ENCODE measurements at places on chromosomes 2 and 18.

DNA sequence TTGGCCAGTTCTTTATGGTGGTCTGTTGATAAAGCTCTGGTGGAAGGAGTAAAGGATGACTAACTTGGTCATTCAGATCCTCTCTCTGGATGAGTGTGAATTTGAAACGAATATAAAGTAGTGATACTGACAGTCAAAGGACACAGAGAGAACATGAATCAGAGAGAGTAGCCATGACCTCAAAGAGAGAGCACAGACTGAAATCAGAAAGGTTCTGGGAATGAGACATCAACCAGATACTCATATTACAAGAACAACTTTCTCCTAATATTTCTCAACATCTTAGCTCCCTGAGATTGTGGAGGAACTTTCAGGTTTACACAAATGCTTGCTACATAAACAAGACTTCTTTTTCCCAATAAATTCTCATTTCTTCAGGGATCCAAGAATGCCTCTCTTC is 849.1 kb upstream of the CHAC2 start:
- DNase-seq, result no peak

DNA sequence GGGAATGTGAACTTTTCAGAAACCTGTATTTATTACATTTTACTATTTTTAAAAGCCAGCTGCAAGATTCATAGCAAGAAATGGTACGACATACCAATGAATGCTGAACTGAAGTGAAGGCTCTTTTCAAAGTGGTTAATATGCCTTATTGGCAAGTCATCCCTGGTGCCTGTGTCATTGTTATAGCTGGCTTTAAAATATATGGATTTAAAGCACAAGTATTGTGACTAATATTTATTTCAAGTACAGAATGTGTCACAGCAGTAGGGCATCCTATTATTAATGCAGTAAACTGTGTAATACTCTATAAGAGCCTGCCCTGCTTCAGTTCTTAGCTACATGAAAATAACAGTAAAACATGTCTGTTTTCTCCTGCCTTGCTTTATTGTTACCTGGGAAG is 10.8 kb downstream of the TSHZ1 start:
- DNase-seq, result no peak

DNA sequence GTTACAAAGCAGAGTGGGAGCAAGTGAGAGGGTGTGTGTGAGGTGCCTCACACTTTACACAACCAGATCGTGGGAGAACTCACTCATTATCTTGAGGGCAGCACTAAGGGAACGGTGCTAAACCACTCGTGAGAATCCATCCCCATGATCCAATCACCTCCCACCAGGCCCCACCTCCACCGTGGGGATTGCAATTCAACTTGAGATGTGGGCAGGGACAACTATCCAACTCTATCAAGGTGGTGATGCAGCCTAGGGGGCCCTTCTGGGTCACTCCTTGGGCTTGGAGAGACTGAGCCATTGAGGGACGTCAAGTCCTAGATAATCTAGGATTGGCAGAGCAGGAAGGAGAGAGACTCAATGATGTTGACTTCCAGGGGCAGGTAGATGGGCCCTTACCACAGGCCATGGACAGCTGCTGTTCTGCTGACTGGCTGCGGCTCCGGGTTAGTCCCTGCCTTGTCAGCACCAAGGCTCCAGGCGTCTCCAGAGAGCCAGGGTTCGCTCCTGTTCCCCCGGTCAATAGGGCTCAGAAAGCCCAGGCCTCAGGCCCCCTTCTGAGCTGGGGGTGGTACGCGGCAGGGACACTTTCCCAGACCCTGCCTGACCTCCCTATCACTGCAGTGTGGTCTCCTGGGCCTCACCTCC is 193.2 kb upstream of the HS6ST1 start:
- peak; percentile 51 for DNase-seq

DNA sequence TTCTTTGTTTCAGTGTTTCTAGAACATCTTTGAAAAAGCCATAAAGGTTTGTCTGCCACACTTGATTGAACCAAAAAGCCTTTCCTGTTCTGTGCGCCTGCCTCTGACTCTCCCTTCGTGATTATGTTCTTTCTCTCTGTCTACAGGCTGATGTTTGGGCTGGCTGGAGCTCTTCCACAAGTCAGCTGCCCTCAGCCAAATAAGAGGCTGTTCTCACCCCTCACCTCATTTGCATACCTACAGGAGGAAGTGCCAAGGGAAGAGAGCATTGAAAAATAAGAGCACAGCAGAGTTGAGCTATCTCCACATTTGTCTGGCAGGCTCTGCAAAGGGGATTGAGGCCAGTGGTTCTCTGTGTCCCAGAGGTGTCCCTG is 15.8 kb downstream of the INPP5D start:
- no peak for DNase-seq

- DNase-seq, result no peak
Observed at GRCh38 chr2:64913357-64913869, 75.8 kb upstream of the SLC1A4 start.

DNA sequence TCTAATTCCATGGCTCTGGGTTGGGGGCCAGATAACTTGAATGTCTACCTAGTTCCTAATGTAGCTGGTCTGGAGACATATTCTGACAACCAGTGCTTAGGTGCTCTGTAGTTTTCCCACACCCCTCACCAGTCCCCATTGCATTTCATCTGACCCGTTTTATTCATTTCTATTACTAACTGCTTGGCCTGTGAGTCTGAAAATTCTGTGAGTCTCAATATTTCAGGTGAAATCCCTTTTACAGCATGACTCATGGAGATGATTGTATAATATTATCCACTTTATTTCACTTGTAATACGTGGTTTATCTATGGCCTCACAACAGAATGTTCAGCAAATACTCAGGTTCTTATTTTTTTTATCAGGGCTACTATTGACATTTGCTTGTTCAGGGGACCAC is 103.7 kb upstream of the UGP2 start:
- no peak for DNase-seq

- no peak for DNase-seq
Observed at GRCh38 chr2:138716183-138716582, 64.0 kb downstream of the NXPH2 start.

DNA sequence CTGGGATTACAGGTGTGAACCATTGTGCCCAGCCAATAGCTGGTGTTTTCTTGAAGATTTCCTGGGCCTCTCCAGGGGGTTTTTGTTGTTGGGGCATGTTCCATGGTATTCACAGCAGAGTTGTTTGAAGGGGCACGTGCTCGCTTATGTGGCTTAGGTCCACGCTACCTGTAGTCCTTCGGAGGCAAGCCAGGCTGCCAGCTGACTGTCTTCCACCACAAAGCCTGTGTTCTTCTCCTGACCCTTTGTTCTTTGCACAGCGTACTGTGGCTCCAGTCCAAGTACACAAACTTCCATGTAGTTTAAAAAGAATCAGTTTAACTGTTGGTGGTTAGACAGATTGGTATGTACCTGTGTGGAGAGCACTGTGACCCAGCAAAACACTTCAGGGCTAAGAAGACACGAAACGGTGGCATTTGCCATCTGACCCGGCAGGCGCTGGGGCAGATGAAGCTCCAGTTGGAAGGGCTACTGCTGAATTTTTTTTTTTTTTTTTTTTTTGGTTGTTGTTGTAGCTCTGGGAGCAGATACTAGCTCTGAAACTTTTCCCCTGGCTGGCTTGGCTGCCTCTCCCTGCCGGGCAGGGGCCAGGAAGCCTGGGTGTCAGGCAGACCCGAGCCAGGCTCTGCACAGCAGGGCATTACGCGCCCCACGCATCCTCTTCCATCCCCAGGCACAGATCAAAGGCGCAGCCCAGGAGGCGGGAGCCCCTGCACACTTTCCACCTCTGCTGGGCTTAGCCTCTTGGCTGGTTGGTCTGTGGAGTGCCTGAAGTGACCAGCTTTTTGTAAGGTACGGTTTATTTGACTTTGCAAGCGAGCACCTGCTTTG is 5.7 kb downstream of the GREB1 start:
- no peak for DNase-seq

DNA sequence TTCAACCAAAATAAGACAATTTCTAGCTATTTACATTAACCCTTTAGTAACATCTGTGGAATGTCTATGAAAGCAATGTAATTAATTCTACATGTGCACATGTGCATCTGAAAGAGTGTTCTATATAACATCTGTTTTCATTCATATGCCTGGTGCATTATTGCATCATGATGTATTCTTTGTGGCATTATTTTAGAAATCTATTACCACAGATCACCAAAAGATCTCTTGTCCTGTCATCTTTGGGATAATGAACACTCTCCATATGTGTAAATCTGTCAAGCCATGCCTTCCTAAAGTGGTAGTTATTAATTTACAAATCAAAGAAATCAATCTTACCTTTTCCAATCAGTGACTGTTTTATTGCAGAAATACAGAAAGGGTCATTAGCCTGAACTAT is 86.9 kb downstream of the TRIB2 start:
- no peak for DNase-seq

GRCh38 chr2:195364015-195364965 is 292.7 kb upstream of the SLC39A10 start:
- no peak for DNase-seq

DNA sequence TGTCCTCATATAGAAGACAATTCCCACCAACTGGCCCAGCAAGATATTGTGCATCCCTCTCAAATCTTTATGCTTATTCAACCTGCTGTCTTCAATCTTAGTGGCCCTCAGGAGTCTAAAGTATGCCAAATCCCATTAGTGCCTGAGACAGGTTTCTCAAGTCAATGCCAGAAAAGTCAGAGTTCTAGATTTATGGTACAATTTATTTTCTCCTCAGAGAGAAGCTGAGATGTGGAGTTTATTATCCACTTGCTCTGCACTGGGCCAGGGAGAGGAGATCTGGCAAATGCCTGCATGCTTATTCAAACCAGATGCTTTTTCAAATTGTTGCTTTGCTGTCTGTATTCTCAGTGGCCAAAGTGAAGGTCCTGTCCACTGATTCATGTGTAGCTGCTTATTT is 825.2 kb downstream of the METTL4 start:
- no peak for DNase-seq

- DNase-seq, result no peak
Observed at GRCh38 chr18:61982475-61982874, 89.7 kb upstream of the RNF152 start.

- no peak for DNase-seq
Observed at GRCh38 chr2:11346023-11346482, 1.6 kb upstream of the ROCK2 start.

GRCh38 chr2:240704651-240705050 is 13.0 kb downstream of the AQP12A start:
- DNase-seq, result peak; percentile 63

DNA sequence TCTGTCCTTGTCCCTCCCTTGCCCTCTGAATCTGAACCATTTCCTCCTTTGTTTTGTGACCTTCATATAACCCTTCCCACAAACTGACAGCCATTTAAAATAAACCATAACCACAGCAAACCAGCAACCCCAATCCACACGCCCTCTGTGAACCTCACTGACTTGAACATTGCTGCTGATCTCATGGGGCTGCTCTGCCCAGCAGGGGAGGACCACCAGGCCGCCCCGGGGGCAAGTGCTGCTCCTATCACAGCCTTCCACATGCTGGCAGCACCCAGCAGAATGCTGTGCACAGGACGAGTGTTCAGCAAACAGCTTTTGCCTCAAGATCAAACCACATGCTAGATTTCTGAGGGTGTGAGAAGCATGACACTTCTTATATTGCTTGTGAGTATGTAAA is 73.9 kb upstream of the UXS1 start:
- DNase-seq, result no peak

DNA sequence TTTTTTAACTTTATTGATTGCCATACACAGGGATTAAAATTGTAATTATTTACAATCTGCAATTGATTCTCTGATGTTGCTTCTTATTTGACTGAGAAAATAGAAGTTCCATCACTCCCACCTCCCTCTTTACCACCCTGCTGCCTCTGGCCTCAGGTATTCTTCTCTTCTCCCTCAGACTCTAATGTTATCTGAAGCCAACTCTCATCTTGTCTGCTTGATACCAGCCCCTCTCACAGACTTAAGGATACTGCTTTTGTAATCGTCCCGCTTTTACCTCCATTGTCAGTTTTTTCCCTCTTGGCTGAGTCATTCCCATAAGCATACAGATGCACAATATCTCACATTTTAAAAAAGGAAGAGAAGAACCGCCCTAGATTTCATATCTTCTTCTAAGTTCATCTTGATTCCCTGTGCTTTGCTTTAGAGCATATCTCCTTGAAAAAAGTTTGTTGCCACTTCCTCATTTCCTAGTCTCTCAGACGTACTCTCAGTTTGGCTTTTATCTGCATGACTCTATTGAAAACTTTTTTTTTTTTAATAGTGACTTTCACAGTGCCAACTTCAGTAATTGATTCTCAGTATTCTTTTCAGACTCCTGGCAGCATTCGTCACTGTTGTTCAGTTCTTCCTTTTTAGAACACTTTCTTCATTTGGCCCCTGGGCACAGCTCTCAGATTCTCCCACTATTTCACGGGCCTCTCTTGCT is 31.1 kb downstream of the SPAG16 start:
- DNase-seq, result no peak

GRCh38 chr2:110802208-110802932 is 70.0 kb downstream of the ACOXL start:
- no peak for DNase-seq

DNA sequence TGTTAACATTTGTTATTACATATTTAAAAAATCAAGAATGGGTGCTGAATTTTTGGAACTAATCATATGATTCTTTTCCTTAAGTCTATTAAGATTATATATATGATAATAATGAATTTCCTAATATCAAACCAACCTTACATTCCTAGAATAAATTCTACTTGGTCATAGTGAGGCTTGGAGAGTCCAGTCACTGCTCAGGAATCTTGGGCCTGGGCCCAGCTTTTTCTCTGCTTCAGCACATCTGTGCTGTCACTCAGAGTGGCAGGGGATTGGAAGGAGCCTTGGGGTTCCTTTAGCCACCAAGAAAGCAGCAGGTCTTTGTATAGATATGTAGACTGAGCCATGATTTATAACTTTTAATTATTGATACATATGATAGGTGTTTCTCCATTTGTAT is 19.9 kb upstream of the ZAP70 start:
- DNase-seq, result no peak

- no peak for DNase-seq
Observed at GRCh38 chr2:185484602-185485001, 254.0 kb upstream of the FSIP2 start.

GRCh38 chr2:95730813-95731212 is 139.0 kb downstream of the TRIM43 start:
- no peak for DNase-seq

- no peak for DNase-seq
Observed at GRCh38 chr2:45899926-45900325, 248.5 kb downstream of the PRKCE start.

DNA sequence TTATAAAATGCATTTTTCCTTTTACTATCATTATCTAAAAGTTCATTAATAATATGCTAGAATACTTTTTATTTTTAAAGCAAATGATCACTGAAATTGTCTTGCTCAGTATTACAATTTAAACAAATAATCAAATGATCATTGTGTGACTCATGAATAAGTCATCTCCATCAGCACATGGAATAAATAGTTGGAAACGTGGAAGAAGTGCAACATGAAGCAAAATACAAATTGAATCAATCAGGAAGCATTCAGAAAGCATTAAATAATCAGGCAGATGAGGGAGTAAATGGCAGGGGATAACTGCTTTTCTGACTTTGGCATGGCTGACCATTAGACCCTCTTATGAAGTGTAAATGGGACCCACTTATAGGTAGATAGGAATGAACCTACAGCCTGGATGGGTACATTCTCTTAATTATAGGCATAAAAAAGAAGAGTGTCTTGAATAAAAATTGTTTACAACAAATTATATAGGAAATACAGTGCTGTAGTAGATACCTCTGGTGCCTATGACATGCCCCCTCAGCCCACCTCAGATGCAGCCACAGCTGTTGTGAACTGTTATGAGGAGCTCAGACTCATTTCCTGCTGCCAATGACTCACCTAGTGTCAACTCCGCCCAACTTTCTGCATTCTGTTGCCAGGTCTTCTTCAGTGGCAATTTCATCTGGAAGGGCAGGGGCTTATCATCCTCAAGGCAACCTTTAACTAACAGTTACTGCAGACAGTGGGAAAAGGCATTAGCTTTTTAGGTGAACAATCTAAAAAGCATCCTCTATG is 936.0 kb downstream of the TRIB2 start:
- DNase-seq, result no peak
